NCI-H1105 (cell line): ENCODE measurements at places on chromosomes 13 and 19.

- no peak for DNase-seq
Observed at GRCh38 chr19:41175801-41176777, 16.9 kb upstream of the CYP2S1 start.

DNA sequence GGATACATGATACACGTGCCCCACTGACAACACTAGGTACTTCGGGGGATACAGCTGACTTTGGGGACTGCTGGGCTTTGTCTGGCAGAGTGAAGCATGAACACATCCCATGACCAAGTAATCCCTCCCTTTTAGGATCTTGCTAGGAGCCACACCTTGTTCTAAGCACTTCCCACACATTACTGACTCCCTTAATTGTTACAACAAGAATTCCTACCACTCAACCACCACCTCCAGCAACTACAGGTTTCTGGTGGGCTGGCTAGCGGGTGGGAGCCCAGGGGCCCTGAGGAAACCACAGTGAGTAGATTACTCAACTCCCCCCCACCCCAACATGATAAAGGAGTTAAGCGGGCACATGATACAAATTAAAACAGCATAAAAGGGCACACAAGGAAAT, 7.2 kb upstream of the SLC35E1 start:
- DNase-seq: no peak

GRCh38 chr19:604355-604754, 14.7 kb downstream of the HCN2 start:
- DNase-seq: no peak

DNA sequence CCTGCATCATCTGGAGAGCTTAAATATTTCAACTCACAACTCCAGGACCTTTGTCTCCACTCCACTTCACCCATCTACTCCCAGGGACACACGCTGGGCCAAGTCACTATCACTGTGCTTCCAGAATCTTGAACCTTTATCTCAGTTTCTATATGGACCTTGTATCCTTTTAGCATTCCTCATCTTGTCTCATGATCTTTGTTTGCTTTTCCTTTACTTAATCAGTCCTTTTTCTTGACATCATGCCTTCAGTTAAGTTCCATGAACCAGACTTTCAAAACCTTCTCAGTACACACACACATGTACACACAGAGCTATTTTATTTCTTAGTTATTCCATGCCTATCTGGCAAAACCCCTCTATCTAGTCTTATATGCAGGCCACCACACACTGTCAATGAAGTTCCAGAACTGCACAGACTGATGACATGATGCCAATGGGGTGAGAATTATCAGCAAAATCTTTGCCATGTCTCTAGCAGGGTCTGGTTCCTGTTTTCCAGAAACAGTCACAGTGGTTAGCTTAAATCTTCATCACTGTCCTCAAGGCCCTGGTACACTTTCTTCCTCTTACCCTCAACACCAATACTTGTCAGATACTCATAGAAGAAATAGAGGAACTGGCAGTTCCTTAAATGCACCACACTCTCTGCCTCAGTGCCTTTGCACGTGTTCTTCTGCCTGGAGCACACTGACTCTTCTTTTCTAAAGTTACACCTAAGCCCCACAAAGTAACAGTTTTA, 77.6 kb upstream of the STARD13 start:
- DNase-seq: no peak

- no peak for DNase-seq
Observed at GRCh38 chr13:28750187-28751045, 31.6 kb upstream of the SLC46A3 start.

GRCh38 chr13:27012482-27013197, 159.0 kb downstream of the USP12 start:
- no peak for DNase-seq

- no peak for DNase-seq
Observed at GRCh38 chr13:96785986-96786385, 208.3 kb downstream of the OXGR1 start.

DNA sequence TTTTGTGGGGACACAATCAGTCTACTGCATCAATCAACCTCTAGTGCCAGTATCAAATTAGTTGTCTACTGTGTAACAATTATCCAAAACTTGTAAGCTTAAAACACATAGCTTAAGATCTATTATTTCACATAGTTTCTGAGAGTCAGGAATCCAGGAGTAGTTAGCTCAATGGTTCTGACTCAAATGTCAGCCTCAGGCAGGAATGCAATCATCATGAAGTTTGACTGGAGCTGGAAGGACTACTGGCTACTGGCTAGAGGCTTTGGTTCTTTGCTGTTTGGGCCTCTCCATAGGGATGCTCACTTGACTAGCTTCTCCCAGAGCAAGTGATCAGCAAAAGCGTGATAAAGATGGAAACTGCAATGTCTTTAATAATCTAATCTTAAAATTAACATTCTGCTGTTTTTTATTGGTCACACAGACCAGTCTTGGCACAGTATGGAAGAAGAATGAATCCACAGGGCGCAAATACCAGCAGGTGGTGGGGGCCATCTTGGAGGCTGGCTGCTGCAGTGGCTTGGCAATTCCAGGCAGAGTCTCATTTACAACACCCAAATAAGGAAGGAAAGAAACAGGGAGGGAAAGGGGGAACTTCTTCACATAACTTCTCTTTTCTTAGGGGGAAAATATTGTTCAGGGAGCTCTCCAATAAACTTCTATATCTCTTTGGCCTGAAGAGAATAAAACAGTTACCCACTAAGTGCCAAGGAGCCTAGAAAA, 15.7 kb downstream of the CAB39L start:
- no peak for DNase-seq

- no peak for DNase-seq
Observed at GRCh38 chr13:77375560-77376108, 48.7 kb upstream of the MYCBP2 start.

- DNase-seq: no peak
Observed at GRCh38 chr13:19961489-19961888, 3.0 kb downstream of the ZMYM2 start.

DNA sequence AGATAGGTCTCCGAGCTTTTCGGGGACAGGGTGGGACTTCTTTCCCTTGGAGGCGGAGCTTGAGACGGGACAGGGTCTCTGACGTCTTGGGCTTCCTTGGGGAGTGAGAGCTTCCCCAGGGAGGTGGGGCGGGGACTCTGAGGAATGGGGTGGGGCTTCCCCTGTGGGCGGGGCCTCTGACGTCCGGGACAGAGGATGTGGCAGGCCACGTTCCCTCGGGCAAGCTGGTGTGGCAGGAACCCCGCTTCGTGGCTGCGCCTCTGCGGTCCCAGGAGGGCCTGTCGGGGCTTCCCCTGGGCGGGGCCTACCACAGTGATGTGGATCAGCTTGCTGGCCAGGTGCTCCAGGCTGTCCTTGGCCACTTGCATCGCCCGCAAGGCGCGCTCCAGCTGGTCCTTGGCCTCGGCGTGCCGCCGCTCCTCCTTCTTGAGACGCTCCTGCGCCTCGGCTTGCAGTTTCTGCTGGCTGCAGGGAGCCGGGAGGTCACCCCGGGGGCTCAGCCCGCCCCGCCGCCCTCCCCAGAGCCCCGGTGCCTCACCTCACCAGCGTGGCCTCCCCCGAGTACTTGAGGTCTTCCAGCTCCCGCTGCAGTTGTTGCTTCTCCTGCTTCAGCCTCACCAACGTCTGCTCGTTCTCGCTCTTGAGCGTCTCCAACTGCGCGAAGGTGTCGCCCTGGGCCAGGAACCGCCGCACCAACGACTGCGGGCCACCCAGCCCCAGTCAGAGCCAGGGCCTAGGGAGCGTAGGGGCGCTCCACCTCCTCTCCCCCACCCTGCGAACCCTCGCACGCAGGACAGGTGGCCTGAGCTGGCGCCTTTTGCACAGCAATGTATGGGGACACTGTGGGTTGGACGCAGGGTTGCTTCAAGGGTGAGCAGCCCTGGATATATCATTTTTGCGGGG, 3.3 kb upstream of the RGL3 start:
- DNase-seq: no peak

GRCh38 chr13:74026753-74027152, 107.5 kb downstream of the KLF12 start:
- no peak for DNase-seq

GRCh38 chr19:34256835-34257558, 2.6 kb downstream of the GARRE1 start:
- DNase-seq: no peak

- DNase-seq: no peak
Observed at GRCh38 chr19:10122045-10122444, 2.3 kb upstream of the EIF3G start.

DNA sequence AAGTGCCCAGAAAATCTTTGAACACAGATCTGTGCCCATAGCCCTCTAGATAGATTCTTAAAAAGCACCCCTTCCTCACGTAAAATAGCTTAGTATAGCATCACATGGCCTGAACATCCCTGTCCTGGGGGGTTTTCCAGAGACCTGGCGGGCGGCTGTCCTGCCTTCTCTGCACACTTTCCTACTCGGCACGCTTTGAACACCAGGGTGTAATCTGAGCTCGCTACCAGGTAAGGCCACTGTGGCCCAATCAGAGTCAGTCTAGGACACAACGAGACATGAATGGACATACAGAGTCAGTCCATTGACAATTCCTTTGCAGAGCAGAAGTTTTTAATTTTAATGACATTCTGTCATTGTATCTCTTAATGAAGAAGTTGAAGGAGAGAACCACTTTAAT, 8.1 kb downstream of the CYP2A13 start:
- no peak for DNase-seq

GRCh38 chr13:113922412-113923118, 51.3 kb downstream of the C13orf46 start:
- DNase-seq: no peak

GRCh38 chr13:75465236-75465635, 16.7 kb downstream of the TBC1D4 start:
- DNase-seq: no peak

DNA sequence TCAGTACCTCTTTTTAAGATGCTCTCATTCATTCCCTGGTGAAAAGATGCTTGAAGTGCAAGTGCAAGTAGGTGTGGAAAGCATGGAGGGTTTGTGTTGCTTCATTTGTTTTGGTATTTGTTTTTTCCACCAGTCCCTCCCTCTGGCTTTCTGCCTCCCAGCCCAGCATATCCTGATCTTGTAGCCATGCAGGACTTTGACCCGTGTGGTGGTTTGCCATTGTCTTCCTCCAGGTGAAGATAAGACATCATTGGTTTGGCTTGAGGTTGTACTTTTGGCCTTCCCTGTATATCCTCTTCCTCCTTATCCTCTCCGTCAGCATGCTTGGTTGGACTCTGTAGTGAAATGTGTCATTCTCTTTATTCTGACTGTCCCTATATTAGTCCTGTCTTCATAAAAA, 9.1 kb downstream of the SPINT2 start:
- no peak for DNase-seq

DNA sequence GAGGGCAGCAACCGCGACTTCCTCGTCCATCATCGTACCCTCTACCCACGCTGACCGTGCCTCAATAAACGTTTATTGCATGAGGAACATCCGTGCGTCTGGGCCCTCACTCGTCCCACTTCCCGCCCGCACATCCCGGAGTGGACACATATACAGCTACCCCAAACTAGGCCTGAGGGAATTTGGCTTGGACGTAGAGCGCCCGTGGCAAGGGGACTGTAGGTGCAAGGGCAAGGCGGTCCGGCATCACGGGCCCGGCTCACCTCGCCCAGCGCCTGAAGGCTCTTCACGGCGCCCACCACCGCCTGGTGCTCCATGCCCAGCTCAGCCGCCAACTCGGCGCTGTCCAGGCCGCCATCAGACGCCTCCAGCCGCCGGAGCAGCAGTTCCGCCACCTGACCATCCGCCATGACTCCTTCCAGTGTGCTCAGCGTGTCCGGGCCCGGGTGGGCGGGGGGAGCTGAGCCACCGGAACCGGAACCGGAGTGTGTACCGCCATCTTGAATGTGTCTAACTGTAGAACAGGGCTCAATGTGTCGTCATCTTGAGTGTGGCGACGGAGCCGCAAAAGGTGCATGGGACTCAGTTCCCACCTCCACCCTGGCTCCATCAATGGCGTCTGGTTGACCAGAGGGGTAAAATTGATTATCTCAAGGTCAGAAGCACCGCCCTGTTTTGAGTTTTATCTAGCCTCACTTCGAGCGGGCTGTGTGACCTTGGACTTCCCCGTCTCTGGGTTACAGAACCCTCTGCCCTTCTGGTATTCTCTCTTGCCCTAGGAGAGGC, at the start of gene FARSA:
Gene FARSA, minus strand, starts transcription at position 425 of the 786 bp plus-strand sequence. Its CDS starts 15 bp downstream, at position 410.
- DNase-seq: peak; percentile 90

GRCh38 chr19:1370579-1371361, 12.9 kb upstream of the NDUFS7 start:
- no peak for DNase-seq

GRCh38 chr13:113095146-113096051, 10.2 kb upstream of the F7 start:
- no peak for DNase-seq

DNA sequence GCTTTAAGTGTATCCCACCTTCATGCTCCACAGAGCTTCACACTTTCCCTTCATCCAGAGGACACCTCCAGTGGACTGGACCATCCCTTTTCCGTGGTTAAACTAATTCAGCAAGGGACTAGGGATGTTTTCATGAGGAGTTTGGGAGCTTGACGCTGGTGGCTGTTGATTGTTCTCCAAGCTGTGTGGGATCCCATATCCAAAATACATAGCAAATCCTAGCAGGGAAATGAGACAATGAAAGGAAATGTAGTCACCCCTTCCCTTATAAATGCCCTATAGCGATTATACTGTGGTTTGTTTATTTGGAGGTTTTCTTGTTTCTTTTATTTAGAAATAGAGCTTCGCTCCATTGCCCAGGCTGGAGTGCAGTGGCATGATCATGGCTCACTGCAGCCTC, 31.6 kb upstream of the DPRX start:
- no peak for DNase-seq

DNA sequence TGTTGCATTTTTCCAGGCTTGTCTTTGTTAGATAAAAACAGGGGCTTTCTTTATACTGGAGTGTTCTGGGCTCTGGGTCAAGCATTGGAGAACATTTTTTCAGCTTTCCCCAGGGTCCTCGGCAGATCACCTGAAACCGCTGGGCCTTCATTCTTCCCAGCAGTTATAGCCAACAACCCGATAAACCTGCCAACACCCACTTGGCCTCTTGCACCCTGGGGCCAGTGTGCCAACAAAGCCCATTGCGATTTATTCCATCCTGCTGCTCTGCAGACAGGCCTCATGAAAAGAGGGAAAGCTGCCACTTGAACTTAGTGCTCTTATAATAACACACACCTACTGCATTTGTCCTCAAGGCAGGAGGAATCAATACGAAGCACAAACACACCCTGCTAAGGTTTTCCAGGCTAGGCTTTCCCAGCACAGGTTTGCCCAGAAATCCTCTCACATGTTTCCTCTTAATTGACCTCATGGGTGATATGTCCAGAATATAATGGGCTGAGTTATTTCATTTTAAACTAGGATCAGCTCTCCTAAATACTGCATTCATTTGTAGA, 669.3 kb downstream of the LIG4 start:
- DNase-seq: peak; percentile 21

DNA sequence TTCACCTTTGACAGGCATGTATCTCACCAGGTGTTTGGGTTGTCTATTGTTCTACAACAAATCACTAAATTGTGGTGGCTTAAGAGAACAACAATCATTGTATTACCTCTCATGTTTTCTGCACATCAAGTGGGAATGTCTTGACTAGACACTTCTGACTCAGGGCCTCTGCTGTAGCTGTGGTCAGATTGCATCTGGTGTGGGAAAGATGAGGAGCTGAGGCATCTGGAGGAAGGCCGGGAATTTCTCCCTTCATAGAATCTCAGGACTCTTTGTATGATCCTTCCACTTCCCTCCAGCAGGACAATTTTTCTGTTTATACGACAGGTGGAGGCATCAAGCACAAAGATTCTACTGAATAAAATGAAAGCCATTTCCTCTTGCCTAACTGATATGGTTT, 511.8 kb upstream of the NBEA start:
- DNase-seq: no peak

GRCh38 chr19:38361633-38362075, 12.7 kb upstream of the PSMD8 start:
- peak; percentile 89 for DNase-seq

GRCh38 chr13:111597191-111597611, 276.8 kb downstream of the TEX29 start:
- DNase-seq: no peak

GRCh38 chr13:29693275-29693945, 97.9 kb upstream of the SLC7A1 start:
- DNase-seq: no peak
